ENCODE measurements at places on chromosomes 4 and X. TPM values are rescaled to one million over a fixed set of nuclear protein-coding genes. Genes with fewer than 3 reads are reported as not detected.

DNA sequence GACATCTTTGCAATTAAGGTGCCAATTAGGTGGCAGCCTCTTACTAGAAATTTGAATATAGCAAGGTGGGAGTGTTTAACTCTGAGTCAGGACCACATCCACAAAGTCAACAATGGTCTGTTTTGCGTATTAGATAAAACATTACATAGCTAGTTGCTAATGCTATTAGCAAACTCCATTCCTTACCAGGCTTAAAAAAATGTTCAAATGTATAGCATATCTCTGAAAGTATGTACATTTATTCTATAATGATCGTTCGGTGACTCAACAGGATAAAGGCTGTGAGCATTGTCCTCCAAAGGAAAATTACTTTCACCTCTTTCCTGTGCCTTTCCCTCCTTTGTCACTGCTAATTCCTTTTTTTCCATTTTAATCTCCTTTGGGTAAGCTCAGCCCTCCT is 74.5 kb downstream of the SYTL5 start:
- no peaks in the 10 kb centered on the region for H3K27me3 ChIP-seq
- no peak for DNase-seq
- no peak overlapping the region for H3K4me3 ChIP-seq
- H3K4me1 ChIP-seq = peaks cover 3% of the 10 kb centered on the region
- H3K36me3 ChIP-seq = no peaks in the 10 kb centered on the region

DNA sequence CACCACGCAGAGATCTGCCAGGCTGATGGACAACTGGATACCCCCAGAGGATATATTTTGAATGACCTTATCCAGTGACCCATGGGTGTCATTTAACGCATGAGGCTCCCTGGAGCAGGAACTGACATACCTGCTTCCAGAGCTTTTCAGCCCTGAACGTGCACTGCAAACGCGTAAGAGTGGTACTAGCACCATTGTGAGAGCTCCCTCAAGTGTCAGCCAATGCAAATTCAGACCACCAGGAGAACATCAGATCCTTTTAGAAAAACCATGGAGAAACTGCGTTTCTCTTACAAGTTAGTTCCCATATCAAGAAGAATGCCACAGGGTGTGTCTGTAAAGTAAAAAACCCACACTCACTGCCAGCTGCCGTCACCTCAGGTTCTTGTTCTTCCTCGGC is 7.3 kb downstream of the TREX2 start:
- peaks cover 2% of the 10 kb centered on the region for H3K4me1 ChIP-seq
- no peaks in the 10 kb centered on the region for H3K27me3 ChIP-seq
- DNase-seq = no peak

The SLC2A9 gene
- total RNA-seq = 4.8 TPM

The GC gene
- not detected for total RNA-seq

DNA sequence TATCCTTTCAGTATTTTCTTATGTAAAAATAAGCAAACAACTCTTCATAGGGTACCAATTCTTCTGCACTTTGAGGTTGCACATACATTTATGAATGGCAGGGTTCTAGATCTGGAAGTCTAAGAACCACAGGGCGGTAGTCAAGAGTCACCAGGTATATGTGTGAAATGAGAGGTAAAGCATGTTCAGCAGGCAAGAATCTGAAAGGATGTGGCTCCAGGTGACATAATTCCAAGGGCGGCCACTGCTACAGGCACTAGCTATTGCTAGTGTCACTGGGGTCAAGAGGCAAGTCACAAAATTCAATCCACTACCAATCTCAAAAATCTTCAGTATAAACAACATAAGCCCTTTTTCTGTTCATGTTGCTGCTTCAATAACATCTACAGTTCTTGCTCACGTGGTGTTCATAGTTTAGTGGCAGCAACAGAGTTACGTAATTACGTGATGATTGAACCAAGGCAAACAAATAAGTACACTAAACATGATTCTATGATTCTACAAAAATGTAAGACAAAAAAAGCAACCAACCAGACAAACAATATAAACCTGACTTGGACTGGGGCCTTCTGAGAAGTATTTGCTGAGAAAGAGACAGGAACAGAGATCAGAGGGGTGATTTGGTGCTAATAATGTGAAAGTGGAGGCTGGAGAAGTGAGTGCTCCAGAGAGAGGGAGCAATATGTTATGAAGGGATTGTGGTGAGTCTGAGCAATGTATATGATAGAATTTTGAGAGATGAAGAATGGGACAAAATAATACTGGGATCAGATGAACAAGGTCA is 101.7 kb downstream of the NAA11 start:
- H3K36me3 ChIP-seq = no peaks in the 10 kb centered on the region
- H3K27me3 ChIP-seq = no peaks in the 10 kb centered on the region
- H3K4me1 ChIP-seq = no peaks in the 10 kb centered on the region
- H3K27ac ChIP-seq = no peak overlapping the region
- no peak overlapping the region for H3K4me3 ChIP-seq
- no peak for DNase-seq

GRCh38 chr4:87967193-87967592 is 8.3 kb upstream of the SPP1 start:
- H3K27me3 ChIP-seq = no peaks in the 10 kb centered on the region
- H3K27ac ChIP-seq = no peak overlapping the region

DNA sequence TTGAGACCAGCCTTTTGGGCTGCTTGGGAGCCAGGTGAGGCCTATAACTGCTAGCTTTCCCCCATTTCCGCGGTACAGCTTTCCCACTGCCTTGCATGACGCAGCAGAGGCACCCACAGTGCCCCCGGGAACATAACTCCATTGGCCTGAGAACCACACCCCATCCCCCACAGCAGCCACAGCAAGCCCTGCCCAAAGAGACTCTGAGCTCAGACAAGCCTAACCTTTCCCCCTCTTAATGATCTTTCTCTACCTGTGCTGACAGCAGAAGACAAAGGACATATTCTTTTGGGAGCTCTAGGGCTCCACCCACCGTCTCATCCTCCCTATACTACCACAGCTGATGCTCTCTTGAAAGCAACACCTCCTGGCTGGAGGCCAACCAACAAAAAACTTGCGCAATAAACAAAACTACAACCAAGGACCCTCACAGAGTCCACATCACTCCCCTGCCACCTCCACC is 114.8 kb downstream of the FANCB start:
- H3K27ac ChIP-seq = no peak overlapping the region
- H3K27me3 ChIP-seq = no peaks in the 10 kb centered on the region
- peaks cover 4% of the 10 kb centered on the region for H3K4me1 ChIP-seq
- H3K4me3 ChIP-seq = no peak overlapping the region
- peaks cover 4% of the 10 kb centered on the region for H3K36me3 ChIP-seq

The HTN3 gene
- not detected for total RNA-seq

- no peak overlapping the region for H3K4me3 ChIP-seq
- H3K4me1 ChIP-seq = no peaks in the 10 kb centered on the region
- DNase-seq = no peak
- H3K27ac ChIP-seq = no peak overlapping the region
Measured at GRCh38 chrX:15320297-15320696, 4.9 kb upstream of the ASB11 start.

- H3K27me3 ChIP-seq = peaks cover 4% of the 10 kb centered on the region
- peak; percentile 57 for DNase-seq
- peak overlapping the region; percentile 48 for H3K27ac ChIP-seq
- peak overlapping the region; percentile 79 for H3K4me3 ChIP-seq
Measured at GRCh38 chr4:185143601-185143969, 519 bp downstream of the SLC25A4 start.

The STATH gene
- total RNA-seq = not detected

The CHRDL1 gene
- total RNA-seq = 6.3 TPM

GRCh38 chrX:108167211-108167872 is 75.8 kb downstream of the ATG4A start:
- no peak overlapping the region for H3K4me3 ChIP-seq
- no peak overlapping the region for H3K27ac ChIP-seq
- H3K27me3 ChIP-seq = no peaks in the 10 kb centered on the region
- DNase-seq = no peak

- DNase-seq = no peak
- H3K27ac ChIP-seq = peak overlapping the region; percentile 19
- no peak overlapping the region for H3K4me3 ChIP-seq
- peaks cover 2% of the 10 kb centered on the region for H3K36me3 ChIP-seq
- H3K4me1 ChIP-seq = peaks cover 8% of the 10 kb centered on the region
Measured at GRCh38 chrX:31603411-31604120, 531.7 kb upstream of the FTHL17 start.

DNA sequence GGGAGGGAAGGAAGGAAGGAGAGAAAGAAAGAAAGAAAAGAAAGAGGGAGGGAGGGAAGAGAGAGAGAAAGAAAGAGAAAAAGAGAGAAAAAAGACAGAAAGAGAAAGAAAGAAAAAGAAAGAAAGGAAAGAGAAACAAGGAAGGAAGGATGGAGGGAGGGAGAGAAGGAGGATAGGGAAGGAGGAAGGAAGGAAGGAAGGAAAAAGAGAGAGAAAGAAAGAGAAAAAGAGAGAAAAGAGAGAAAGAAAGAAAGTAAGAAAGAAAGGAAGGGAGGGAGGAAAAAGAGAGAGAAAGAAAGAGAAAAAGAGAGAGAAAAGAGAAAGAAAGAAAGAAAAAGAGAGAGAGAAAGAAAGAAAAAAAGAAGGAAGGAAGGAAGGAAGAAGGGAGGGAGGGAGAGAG is 105.8 kb upstream of the RBPJ start:
- peaks cover 6% of the 10 kb centered on the region for H3K4me1 ChIP-seq
- no peak overlapping the region for H3K4me3 ChIP-seq
- H3K27me3 ChIP-seq = peaks cover 11% of the 10 kb centered on the region
- DNase-seq = no peak
- no peaks in the 10 kb centered on the region for H3K36me3 ChIP-seq

DNA sequence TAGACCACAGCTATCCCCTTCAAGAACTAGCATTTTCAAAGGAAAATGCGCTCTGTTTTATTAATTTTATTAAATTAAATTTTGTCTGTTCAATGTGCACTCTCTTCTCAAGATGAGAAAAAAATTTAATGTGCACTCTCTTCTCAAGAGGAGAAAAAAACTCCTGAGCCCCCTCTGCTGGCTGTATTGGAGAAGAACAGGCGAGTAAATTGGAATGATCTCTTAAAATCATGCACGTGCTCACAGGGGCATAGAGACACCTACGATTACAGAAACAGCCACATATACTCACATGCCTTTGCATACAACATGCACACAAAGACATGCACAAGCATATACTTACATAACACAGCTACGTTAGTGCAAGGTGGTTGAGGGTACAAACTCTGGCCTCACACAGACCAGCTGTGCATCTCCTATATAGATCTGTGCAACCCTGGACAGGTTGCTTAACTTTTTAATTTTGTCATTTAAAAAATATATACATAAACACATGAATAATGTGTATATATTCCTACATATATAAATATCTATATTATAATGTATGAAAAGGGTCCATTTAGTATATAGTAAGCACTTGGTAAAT is 176.2 kb upstream of the CXorf66 start:
- H3K27me3 ChIP-seq = no peaks in the 10 kb centered on the region
- no peaks in the 10 kb centered on the region for H3K4me1 ChIP-seq
- no peak for DNase-seq
- H3K36me3 ChIP-seq = no peaks in the 10 kb centered on the region

DNA sequence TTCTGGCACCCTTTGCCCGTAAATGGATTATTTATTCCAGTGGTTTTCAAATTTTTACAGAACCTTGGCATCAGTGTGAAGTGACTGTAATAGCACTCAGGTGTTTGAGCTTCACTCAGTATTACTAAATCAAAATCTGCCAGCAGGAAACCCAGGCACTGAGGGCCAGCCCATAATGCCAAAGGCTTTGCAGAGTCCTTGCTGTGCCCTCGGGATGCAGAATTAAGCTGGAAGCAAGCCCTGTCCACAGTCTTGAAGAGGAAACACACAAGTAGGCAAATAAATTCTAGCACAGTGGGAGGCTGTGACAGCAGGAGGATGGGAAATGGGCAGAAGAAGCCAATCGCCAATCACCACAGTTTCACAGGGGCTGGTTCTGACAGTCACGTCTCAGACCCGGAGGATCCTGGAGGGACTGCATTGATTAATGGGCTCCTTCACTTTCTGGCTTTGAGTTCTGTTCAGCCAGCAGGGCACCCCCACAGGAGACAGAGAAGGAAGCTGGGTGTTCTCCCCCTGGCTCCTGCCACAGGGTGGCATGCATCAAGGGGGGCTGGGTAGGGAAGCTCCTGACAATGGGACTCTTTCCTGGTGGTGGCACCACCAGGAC is 138.8 kb downstream of the MTNR1A start:
- H3K27me3 ChIP-seq = peaks cover 16% of the 10 kb centered on the region
- no peaks in the 10 kb centered on the region for H3K4me1 ChIP-seq
- H3K36me3 ChIP-seq = no peaks in the 10 kb centered on the region
- no peak for DNase-seq
- H3K27ac ChIP-seq = no peak overlapping the region

The CYP2U1 gene
- 7.0 TPM for total RNA-seq
